ENCODE measurements at places on chromosomes 1 and 21. TPM values are rescaled to one million over a fixed set of nuclear protein-coding genes. Genes with fewer than 3 reads are reported as not detected.

DNA sequence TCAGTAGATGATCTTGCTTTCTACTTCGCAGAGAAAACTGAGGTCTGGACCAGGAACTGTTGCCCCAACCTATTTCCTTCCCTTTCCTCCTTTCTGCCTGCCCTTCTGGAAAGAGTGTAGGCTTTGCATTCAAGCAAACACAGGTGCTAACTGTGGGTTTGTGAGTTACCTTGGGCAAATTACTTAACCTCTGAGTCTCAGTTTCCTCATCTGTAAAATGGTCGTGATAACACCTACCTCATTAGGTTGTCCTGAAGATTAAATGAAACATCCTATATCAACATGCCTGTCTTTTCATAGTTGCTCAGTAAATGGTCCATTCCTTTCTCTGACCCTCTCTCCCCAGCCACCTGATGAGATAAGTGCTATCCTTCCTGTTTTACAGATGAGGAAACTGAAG, 9.5 kb upstream of the BLACAT1 start:
- DNase-seq: no peak

DNA sequence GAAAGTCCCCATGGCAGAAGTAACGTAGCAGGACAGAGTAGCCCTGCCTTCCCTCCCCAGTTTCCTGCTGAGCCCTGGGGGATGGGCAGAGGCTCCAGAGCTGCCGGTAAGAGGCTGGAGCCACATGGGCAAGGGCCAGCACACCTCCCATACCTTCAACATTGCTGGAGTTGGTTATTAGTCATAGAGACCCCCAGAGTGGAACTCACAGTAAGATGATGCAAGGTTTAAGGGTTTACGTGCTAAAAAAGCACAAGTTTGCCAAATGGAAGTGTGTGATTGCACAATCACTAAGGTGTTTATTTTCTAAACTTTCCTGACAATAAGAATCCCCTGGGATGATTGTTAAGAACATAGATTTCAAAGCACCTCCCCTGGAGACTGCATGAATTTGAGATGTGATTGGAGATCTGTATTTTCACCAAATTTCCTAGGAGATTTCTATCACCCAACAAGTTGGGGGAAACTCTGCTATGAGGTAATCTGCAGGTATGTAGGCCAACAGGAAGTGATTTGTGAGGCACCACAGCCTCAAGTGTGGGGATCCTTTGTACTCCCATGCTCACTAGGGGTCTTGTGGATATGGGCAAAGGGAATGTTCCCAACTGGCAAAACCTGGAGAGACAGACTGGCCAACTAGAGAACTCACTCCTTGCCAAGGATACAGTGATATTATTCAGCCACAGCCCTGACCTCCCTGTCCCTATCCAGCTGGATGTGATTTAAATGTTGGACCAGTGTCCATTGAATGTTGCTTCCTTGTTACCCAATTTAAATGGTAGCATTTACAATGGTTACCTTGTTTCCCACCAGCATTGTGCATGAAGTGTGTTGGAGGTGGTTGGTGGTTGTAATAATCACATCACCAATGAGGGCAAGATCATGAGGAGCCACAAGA, 37.1 kb upstream of the CSF1 start:
- DNase-seq: peak; percentile 29

DNA sequence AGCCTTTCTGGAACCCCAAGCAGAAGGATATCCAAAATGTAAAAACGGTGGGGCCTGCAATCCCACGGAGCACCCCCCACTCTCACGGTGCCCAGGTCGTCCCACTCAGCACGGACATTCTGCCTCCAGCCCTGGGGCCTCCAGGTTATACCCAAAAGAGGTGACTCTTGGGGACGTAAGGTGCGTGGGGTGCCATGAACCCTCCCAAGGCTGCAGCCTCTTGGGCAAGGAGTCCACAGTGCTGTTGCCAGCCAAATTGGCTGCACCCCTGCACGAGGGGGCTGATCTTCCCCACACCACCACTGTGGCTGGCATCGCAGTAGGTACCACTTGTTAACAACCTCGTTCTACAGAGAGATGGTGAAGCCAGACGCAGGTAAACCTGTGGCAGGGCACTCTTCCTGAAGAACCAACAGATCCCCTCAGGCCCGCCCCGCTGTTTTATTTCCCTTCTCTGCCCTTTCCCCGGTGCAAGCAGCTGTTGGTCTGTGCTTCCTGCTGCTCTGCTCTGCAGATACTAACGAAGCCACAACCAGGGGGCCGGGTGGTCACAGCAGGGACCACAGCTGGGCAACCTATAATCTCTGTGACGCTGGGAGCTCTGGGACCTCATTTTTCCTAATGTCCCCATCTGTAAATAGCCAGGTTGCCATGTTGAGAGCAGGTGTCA, 8.7 kb downstream of the TFF3 start:
- no peak for DNase-seq

GRCh38 chr1:183483224-183483623, 10.9 kb downstream of the SMG7 start:
- no peak for DNase-seq

GRCh38 chr1:36303650-36304360, 2.4 kb upstream of the SH3D21 start:
- DNase-seq: no peak

GRCh38 chr1:214506972-214507431, 44.4 kb downstream of the PTPN14 start:
- DNase-seq: no peak

DNA sequence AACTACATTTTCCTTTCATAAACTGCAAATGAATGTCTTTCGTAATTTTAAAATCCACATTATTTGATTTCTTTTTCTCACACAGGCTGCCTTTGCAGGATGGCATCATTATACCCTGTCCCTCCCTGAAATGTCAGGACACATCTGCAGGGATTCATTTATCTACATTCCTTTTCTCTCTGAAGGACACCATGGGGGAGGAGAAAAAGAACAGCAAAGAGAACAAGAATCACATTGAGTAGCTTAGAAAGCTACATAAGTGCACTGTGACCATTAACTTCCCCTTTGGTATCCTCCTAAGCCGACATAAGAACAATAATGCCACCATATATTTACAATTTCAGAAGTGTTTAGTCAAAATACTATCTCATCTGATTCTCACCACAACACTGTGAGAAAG, 129.5 kb downstream of the PIGK start:
- no peak for DNase-seq

- DNase-seq: no peak
Measured at GRCh38 chr21:34871026-34871908, 177.8 kb downstream of the RUNX1 start.

- no peak for DNase-seq
Measured at GRCh38 chr1:20483098-20483832, 2.7 kb downstream of the CAMK2N1 start.

DNA sequence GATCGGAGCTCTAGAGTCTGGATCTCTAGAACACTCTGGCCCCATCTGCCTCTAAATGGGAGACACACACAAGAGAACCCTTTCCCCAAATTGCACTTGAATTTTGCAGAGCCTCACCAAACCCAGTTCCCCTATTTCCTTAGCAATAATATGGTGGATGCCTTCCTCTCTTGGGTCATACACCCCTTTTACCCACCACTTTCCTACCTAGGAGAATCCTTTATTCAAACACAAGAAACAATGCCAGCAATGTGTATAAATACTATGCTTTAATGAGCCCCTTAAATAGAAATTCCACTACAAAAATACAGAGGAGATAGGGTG, 760 bp upstream of the SF3B4 start:
- DNase-seq: no peak

GRCh38 chr1:67524143-67525052, 94.2 kb upstream of the SERBP1 start:
- DNase-seq: no peak

DNA sequence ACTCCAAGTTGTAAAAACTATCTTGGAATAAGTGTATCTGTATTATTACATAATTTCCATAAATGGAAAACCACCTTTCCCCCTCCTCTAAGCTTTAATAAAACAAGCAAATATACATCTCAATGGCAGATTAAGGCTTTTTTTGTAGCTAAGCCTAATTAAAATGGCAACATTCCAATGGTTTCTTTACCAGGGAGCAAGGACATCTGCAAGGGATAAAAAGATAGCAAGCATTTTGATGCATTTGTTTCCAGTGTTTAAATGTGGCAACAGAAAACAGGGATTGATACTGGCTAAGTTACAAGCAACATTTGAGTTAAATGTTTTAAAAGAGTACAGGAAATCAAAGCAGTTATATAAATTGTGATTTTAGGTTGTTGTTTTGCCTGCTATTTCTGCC, 1012.7 kb downstream of the ADGRL2 start:
- no peak for DNase-seq

DNA sequence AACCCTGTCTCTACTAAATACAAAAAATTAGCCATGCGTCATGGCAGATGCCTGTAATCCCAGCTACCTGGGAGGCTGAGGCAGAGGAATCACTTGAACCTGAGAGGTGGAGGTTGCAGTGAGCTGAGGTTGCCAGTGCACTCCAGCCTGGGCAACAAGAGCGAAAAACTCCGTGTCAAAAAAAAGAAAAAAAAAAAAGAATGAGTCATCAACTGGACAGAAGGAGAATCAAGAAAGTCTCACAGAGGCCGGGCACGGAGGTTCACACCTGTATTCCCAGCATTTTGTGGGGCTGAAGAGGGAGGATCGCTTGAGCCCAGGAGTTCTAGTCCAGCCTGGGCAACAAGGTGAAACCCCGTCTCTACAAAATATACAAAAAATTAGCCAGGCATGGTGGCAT, 45.5 kb upstream of the CDC42BPA start:
- DNase-seq: no peak

- DNase-seq: no peak
Measured at GRCh38 chr1:59903141-59903754, 23.3 kb downstream of the CYP2J2 start.

TFF1 gene
- total RNA-seq: not detected

EPHX1 gene
- total RNA-seq: 16.9 TPM

SERPINC1 gene
- total RNA-seq: not detected

GPR157 gene
- 2.7 TPM for total RNA-seq

FMO5 gene
- total RNA-seq: 0.83 TPM

RIPK4 gene
- under 0.01 TPM for total RNA-seq

PGLYRP4 gene
- total RNA-seq: not detected

PLEKHA6 gene
- total RNA-seq: 5.0 TPM

HCN3 gene
- total RNA-seq: 0.36 TPM

NR1I3 gene
- not detected for total RNA-seq

LCE6A gene
- total RNA-seq: not detected
